ENCODE measurements at places on chromosomes 7 and 10.

- no peak for DNase-seq
Observed at GRCh38 chr7:15068324-15068723, 165.8 kb upstream of the DGKB start.

GRCh38 chr10:78338717-78339116 is 305.1 kb downstream of the RPS24 start:
- DNase-seq, result no peak

DNA sequence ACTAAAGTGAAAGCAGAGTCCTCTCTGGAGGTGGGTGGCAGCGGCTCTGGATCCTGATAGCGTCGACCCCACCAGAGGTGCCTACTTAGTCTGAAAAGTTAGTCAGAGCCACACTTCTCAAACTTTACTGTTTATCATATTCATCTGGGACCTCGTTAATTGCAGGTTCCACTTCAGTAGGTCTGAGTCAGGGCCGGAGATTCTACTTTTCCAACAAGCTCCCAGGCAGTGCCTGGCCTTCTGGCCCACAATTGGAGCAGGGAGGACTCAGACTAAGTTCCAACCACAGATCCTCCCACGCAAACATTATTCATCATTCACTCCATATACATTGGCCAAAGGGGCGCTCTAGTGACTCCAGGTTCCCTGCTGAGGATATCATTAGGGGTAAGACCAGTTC is 78.1 kb downstream of the VSTM4 start:
- DNase-seq, result no peak

DNA sequence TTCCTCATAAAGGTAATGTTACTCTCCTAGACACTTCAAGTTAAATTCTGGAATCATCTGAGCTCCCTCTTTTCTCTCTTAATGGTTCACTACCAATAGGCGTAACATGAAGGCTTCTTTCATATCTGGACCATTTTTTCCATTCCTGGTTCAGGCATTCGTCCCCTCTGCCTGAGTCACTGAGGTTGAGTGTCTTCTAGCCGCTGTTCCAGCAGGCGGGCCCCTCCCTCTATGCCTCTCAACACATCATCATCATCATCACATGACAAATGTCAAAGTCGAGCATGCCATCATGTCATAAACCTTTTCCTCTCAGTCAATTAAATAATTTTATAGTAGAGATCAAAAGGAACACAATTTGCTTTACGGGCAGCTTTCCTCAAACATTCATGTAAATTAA is 168.9 kb upstream of the ASAH2 start:
- no peak for DNase-seq

GRCh38 chr7:38630720-38631673 is at the start of gene AMPH:
Gene AMPH, minus strand, starts transcription at chr7:38631373. Its CDS starts 22 bp downstream, at chr7:38631351.
- no peak for DNase-seq

DNA sequence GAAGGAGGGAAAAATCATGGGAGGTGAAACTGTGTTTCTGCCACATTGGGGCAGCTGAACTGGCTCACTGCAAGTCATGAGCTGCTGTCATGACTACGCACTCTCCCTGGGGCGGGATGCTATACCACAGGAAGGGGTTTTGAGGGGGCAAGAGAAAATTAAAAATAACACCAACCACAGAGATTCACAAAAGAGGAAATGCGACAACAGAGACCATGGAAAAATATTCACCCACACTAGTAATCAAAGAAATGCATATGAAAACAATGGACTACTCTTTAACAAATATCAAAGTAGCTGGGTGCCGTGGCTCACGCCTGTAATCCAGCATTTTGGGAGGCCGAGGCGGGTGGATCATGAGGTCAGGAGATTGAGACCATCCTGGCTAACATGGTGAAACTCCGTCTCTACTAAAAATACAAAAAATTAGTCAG is 65.2 kb upstream of the TM9SF3 start:
- peak; percentile 25 for DNase-seq

GRCh38 chr7:176381-176780 is 16.0 kb upstream of the FAM20C start:
- no peak for DNase-seq

GRCh38 chr7:1939434-1940401 is 269.6 kb downstream of the ELFN1 start:
- DNase-seq, result no peak

DNA sequence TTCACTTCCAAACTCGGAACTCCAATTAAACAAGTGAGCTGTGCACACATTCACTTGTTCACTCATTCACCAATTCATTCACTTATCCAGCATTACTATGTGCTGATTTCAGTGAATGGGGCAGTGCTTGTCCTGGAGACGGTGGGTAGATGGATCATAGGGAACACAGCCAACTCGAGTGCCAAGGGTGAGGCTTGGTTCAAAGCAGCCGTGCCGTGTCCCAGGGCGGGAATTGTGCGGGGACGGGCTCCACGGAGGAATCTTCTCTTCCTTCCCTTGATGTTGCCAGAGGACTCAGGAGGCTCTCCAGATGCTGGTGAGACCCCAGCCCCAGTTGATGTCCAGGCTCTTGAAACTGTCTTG is 2.9 kb downstream of the SH2D4B start:
- DNase-seq, result no peak

- no peak for DNase-seq
Observed at GRCh38 chr10:66586073-66586472, 339.8 kb upstream of the LRRTM3 start.

GRCh38 chr10:133105686-133106390 is 18.1 kb downstream of the ADGRA1 start:
- DNase-seq, result no peak

GRCh38 chr10:2921956-2922680 is 145.2 kb upstream of the PFKP start:
- DNase-seq, result no peak

DNA sequence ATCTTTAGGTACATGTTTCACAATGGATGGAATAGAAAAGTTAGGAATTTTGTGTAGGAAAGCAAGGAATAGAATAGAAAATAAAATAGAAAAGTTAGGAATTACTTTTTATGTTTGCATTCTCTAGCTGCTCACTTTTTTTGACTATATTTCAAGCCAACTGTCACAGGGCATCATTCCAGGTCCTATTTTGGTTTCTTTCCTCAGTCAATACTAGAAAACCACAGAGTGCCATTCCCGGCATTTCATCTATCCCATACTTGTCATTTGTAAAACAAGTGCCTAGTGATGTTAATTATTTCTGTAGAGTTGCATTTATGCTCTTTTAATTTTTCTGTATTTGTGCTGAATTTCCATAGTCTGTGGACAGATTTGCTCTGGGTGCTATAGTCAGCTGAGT is 66.2 kb downstream of the SDK1 start:
- no peak for DNase-seq

DNA sequence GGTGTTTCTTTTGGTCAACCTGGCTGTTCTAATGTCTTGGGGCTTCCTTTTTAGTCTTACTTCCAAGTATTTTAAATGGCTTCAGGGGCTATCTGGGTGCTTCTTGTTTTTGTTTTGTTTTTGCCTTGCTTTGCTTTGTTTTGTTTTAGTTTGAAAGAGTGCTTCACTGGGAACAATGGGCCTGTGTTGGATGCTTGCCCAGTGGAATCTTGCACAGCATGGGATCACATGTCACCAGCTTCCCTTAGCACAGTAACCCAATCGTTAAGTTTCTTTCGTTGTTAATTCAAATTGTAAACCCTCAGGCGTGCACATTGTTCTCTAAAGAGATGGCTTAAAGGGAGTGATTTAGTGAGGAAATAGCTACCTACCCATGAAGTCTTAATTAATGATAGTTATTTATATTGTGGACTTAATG is 8.9 kb downstream of the COL17A1 start:
- DNase-seq, result no peak

DNA sequence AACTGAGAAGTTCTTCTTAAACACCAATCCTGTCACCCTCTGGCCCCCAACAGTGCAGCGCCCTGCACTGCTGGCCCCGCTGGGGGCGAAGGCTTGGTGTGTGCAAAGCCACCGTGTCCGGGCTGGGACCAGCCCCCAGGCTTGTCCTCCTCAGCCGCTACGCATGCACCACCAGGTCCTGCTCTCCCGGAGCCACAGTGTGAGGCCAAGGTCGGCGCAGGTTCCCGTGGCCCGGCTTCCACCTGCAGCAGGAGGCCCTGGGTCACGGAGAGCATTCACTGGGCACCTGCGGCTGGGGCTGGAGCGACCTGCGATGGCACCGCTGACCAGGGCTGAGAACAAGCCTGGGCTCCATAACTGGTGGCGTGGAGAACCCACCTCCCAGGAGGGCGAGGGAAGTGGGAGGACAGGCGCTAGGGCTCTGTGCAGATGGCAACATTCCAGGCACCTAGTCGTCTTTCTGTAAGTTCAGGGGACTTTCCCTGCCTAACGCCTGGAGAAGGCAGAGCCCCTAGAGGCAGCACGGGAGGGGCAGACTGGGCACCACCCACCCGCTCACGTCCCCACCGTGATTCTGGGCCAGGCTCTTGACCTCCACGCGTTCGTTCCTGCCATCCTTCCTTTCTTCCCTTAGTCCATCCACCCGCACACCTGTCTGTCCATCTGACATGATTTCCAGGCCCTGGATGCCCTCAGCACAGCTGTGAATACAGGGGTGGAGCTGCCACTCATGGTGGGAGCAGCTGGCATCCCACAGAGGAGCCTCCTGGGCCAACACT is 271.6 kb downstream of the ELFN1 start:
- no peak for DNase-seq

GRCh38 chr10:86652361-86653202 is 1.8 kb upstream of the OPN4 start:
- no peak for DNase-seq

DNA sequence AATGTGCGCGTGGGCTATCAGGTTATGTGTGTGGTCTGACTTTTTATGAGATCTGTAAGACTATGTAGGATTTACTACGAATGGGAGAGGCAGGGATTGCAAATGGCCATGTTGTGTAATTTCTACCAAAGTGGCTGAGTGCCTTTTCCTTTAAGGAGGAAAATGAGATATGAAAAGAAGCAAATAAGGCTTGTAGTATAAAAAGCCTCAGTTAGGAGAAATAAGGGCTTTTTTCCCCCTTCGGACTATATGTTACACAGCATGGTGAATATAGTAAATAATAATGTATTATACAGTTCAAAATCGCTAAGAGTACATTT is 447 bp upstream of the GPAM start:
- no peak for DNase-seq

- DNase-seq, result no peak
Observed at GRCh38 chr10:95287281-95287680, 3.5 kb downstream of the PDLIM1 start.

DNA sequence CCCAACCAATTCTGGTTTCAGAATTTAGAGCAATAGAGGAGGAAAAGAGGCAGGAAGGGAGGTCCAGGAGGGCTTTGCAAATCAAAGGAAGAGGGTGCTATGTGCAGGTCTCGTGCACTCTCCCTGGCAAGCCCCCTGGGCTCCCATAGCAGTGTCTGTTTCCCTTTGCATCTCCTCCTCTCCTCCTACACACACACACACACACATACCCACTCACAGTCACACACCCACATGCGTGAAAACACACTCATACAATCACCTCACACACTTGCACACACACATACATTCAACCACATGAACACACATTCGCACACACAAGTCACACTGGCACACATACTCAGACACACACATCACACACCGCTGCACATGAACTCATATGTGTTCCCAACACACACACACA is 105.3 kb downstream of the OAT start:
- DNase-seq, result no peak

DNA sequence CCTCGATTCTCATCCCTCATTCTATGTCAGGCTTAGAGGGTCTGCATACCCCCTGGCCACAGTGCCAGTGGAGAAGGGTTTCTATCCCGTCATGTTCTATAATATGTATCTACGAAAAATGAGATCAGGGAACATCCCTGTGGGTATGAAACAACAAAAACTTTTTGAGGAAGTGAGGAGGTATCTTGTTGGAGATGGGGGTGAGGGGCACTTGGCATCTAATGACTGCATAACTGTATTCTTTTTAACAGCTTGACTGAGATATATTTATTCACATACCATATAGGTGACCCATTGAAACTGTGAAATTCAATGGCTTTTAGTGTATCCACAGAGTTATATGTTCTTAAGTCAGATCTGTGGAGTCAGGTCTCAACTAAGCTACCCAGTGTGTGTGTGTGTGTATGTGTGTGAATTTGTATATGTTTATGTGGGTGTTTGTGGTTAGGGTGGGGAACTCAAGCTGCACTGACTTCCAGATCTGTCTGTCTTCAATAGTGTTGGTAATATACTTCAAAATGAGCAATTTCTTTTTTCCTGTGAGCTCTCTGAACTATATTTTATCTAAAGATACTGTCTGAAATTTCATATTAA is 528.9 kb downstream of the CNTNAP2 start:
- no peak for DNase-seq

DNA sequence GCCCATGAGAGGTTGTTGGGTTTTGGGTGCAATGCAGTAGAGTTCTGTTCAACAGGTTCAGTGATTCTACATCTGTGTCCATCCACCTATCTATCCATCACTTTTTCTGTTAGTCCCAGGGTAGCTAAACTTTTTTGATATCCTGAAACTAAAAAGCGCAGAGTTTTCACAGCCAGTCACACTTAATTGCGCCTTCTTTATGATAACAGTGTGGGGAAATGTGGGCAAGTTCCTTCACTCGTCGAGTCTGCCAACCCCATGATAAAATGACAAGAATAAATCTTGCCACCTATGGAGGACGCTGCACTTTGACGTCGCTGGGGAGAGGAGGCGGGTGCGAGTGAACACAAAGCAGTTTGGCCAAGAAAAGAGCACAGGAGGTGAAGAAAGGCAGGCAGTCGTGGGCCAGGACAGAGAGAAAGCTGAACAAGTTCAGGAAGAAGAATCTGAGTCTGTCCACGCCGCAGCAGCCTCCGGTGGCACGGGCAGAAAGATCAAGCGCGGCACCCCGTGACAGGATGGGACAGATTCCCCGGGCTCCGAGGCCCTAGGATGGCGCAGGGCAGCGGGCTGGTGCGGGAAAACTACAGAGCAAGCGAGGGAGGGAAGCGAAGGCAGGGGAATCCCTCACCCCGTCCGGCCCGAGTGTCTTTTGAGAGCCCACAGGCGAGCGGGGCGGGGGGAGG is 9.2 kb downstream of the SP8 start:
- no peak for DNase-seq

DNA sequence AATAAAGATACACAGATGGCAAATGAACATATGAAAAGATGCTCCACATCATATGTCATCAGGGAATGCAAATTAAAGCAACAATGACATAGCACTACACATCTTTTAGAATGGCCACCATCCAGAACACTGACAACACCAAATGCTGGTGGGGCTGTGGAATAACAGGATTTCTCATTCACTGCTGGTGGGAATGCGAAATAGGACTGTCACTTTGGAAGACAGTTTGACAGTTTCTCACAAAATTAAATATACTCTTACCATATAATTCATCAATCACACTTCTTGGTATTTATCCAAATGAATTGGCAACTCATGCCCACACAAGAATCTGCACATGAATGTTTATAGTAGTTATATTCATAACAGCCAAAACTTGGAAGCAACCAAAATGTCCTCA is 68.2 kb downstream of the NPSR1 start:
- no peak for DNase-seq

All from stimulated activated CD8-positive, alpha-beta memory T cell treated with anti-CD3 and anti-CD28 coated beads, Interleukin-4, amount 100 ng/mL, for 1 hour (primary cell).